ENCODE measurements at places on chromosomes 3 and 15.

GRCh38 chr3:143064777-143065176 is 54.8 kb upstream of the CHST2 start:
- DNase-seq, result no peak

GRCh38 chr3:185715091-185715490 is 109.8 kb downstream of the IGF2BP2 start:
- DNase-seq, result no peak

DNA sequence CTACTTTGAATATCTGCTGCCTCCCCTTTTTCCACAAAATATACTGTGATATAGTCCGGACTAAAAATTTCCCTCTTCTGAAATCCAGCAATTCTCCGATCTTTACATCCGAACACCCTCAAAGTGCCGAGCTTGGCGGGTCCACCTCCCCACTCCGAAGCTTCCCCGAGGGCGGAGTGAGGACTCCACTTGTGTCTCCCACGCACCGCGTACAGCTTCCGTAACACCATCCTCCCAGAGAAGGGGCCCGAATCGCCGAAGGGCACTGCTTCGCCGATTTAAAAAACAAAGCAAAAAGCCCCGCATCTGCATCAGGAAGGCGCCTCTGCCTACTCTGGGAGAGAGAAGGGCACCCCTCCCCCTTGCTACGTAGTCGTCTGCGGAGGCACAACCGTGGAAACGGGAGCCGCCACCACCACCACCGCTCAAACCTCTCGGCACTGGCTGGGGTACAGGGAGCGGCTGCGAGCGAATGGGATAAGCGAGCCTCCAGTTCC is 551 bp downstream of the NCBP2 start:
- DNase-seq, result peak; percentile 2

DNA sequence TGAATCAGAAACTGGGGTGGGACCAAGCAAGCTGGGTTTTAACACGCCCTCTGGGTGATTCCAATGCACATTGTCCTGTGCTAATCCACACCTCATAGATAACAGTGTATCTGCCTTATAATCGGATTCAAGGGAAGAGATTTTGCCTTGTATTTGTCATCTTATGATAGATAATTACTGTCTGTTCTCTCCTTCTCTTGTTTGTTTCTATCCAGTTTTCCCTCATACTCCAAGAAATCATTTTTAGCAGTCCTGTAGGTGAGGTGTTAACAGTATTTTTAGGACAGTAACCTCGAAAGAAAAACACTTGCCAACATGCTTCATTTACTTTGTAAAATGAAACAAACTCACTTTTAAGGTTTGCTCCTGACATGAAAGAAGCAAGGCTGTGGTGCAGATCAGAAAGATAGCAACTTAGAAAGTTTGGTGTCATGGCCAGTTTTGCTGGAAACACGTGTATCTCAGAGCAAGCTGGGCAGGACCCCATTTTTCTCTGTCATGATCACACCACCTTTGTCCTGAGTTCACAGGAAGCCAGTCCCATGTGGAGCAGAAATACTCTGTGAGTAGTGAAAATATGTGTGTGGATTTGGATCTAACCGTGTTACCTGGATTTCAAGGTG is 72.6 kb downstream of the TRAK1 start:
- DNase-seq, result no peak

DNA sequence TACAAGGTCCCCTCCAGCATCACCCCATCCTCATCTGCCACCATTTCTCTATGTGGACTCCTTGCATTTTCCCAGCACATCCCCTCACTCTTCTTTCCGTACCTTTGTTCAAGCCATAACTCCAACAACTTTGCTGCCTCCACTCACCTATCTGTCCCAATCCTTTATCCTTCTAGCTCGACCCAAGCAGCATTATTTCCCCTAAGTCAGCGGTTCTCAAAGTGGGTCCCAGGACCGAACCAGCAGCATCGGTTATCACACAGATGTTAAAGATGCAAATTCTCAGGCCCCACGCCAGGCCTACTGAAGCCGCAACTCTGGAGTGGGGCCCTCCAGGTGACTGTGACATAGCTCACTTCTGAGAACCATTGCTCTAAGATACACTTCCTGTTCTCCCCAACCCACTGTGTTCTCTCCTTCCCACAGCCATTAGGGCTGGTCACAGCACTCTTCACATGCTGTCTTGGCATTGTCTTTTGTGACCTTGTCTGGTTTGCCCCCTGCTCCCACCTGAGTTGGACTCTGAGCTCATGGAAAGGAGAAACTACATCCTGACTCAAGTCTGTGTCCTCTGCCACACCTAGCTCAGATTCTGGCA is 56.2 kb downstream of the AAGAB start:
- no peak for DNase-seq

DNA sequence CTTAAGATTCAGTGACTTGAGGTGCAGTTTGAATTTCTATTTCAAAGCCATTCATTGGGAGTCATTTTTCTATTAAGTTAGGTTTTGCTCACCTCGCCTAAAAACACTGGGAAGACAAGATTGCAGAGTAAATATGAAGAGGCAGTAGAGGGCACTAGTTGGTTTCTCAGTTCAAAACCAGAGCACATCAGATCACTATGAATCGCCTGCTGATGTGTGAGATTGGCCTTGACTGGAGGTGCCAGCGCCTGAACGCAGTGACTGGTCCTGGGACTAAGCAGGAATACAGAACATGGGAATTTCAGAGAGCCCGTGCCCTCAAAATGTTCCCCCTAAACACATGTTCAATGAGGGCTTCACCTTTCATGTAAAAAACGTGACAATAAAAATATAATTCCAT is 229.0 kb downstream of the ITPR1 start:
- peak; percentile 57 for DNase-seq

GRCh38 chr15:58381697-58382096 is 50.1 kb upstream of the LIPC start:
- no peak for DNase-seq

- peak; percentile 98 for DNase-seq
Observed at GRCh38 chr3:125129512-125129997, 73.8 kb upstream of the HEG1 start.

GRCh38 chr3:133152681-133153220 is 114.6 kb downstream of the TMEM108 start:
- DNase-seq, result no peak

GRCh38 chr3:107861904-107862303 is 228.9 kb downstream of the CD47 start:
- DNase-seq, result no peak

- no peak for DNase-seq
Observed at GRCh38 chr3:45990181-45990580, 5.4 kb downstream of the FYCO1 start.

DNA sequence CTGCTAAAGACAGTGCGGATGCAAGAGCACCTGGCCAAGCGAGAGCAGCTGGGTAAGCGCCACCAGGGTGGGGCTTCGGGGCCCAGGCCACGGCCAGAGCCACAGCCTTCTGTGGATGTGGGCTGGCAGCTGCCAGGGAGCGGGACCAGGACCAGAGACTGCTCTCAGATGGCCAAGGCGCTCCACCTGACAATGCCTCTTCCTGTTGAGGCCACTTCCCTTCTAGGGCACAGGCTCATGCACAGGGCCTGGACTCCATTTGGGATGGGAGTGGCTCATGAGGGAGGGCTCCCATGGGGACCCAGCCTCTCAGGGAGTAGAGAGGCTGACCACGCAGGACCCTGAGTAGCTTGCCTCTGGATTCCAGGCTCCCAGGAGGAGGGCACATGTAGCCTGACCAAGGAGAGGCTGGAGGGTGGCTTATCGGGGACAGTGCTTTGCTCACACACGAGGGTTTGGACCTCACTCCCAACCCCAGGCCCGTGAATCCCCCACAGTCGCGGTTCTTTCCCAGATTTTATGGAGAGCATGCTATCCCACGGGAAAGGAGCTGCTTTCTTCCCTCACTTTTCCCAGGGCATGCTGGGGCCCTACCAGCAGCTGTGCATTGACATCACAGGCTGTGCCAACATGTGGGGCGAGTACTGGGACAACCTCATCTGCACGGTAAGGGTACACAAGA is 25.1 kb downstream of the ACAA1 start:
- DNase-seq, result no peak

GRCh38 chr3:133521946-133522345 is 51.5 kb upstream of the CDV3 start:
- DNase-seq, result no peak

DNA sequence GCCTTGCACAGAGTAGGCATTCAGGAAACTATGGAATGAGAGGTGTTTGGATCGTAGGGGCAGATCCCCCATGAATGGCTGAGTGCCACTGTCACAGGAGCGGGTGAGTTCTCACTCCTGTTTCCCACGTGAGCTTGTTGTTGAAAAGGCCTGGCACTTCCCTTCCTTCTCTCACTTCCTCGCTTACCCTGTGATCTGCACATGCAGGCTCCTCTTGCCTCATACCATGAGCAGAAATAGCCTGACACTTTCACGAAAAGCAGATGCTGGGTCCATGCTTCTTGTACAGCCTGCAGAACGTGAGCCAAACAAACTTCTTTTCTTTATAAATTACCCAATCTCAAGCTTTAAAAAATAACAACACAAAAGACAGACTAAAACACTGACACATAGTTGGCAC is 55.4 kb downstream of the AGBL1 start:
- DNase-seq, result no peak

DNA sequence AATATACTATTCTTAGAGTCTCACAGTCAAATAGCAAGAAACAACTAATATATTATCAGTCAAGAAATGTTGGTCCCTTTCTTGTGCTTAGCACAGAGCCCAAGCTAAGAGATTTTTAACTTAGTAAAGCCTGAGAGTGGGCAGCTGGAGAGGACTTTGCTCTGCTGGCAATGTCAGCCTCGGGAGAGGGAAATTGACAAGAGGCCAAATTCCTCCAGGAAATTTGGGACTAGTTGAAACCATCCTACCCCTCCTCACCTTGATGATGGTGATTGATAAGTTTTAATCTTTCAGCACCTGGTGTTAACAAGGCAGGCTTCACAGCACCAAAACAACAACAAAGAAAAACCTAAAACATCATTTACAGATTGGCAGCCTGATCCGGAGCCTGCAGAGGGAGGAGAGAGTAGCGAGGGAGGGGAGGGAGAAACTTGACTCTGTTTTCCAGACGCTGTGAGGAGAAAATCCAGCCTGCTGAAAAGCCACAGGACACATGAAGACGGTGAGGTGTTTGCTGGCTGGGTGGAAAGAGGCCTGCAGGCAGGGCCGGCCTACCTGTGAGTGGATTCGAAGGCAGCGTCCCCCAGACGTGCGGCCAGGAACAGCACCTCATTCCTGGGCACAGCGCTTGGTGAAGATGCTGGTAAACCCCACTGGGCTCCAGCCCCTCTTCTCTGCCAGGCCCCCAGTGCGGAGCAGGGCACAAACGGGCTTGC is 150.9 kb downstream of the LRRC28 start:
- no peak for DNase-seq

DNA sequence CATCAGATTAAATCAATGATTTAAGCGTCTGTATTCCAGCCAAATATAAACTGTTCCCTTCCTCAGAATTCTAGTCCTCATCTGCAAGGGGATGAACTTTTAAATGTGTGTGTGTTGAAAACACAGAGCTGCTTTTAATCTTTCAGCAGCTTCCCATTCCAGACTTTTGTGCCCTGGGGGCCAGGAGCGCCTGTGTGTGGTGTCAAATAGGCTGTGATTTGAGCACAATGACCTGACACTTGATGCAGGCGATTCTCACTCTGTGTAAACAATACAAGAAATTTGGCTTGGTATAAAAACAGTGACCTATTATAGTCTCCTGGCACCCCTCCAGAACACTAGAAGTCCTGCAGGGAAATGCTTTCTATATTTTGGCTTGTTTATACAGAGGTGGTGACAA is 274.6 kb upstream of the ROPN1 start:
- DNase-seq, result no peak

- DNase-seq, result no peak
Observed at GRCh38 chr3:186757214-186757613, 26.2 kb upstream of the EIF4A2 start.

GRCh38 chr15:77163781-77164384 is 93.0 kb upstream of the TSPAN3 start:
- DNase-seq, result no peak

GRCh38 chr3:13528217-13528867 is 20.6 kb upstream of the FBLN2 start:
- no peak for DNase-seq

DNA sequence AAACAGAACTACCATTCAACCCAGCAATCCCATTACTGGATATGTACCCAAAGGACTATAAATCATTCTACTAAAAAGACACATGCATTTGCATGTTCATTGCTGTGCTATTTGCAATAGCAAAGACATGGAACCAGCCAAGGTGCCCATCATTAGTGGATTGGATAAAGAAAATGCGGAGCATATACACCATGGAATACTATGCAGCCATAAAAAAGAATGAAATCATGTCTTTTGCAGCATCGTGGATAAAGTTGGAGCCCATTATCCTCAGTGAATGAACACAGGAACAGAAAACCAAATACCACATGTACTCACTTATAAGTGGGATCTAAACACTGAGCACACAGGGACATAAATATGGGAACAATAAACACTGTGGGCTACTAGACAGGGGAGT is 43.1 kb upstream of the TIMP4 start:
- DNase-seq, result no peak

DNA sequence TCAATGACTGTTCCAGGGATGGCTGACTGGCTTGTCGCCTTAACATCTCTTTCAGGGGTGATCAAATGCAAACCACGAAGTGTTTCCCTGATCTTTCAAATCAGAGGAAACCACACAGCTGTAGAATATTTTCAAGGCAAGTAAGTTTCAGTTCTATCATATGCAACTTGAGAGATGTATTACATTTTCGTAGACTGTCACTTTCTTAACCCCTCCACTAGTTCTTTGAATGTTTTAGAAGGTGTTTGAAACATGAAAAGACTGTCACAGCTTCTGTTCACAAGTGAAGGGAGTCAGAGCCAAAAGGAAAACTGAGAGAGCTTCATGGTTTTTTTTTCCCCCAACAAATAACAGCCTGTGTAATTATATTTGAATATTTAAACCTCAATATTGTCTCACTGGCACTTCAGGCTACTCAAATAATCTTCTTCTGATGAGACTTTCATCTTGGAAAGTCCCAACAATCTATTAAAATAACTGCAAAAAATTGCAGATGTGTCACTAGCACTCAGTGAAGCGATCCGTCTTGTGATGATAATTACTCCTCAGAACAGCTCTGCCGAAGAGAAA is 25.9 kb upstream of the CAPN7 start:
- no peak for DNase-seq

DNA sequence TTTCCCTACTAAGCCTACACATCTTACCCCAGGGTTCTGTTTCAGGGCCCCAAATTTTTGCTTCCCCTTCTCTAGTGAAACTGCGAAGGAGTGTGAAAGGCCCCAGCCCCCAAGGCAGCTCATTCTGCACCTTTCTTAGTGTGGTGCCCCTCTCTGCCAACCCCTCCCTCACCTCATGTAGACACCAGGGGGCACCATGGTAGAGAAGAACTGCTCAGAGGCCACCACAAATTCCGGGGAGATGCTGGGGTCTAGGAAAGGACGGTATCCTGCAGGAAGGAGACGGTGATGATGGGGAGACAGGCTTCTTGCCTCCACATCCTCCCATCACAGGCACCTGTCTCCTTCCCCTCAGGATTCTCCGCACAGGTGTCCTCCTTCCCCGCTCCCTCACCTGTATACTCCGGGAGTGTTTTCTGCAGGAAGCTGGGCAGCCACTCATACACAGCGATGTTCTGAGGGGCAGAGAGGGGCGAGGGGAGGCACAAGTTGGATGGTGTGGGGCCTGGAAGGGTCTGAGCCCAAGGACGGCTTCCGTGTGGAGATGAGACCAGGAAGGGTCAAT is 3.6 kb downstream of the DUOX2 start:
- DNase-seq, result no peak
